ENCODE measurements at places on chromosomes 13 and 19.

DNA sequence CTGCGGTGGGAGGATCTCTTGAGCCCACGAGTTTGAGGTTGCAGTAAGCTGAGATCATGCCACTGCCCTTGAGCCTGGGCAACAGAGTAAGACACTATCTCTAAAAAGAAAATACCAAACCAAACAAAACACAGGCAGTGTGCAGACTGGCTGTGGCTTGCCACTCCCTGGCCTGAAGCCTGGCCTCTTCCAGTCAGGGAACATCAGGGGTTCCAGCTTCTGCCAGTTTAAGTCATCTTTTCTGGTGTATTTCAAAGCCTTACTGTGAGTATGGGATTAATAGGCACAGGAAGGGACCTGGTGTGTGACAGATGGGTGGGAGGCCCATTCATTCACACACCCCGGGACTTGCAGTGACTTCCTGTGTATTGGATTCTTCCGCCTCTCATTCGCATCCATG is 27.0 kb upstream of the F2RL3 start:
- no peak for DNase-seq

GRCh38 chr19:35135389-35135909 is 590 bp upstream of the LGI4 start:
- DNase-seq = peak; percentile 21

DNA sequence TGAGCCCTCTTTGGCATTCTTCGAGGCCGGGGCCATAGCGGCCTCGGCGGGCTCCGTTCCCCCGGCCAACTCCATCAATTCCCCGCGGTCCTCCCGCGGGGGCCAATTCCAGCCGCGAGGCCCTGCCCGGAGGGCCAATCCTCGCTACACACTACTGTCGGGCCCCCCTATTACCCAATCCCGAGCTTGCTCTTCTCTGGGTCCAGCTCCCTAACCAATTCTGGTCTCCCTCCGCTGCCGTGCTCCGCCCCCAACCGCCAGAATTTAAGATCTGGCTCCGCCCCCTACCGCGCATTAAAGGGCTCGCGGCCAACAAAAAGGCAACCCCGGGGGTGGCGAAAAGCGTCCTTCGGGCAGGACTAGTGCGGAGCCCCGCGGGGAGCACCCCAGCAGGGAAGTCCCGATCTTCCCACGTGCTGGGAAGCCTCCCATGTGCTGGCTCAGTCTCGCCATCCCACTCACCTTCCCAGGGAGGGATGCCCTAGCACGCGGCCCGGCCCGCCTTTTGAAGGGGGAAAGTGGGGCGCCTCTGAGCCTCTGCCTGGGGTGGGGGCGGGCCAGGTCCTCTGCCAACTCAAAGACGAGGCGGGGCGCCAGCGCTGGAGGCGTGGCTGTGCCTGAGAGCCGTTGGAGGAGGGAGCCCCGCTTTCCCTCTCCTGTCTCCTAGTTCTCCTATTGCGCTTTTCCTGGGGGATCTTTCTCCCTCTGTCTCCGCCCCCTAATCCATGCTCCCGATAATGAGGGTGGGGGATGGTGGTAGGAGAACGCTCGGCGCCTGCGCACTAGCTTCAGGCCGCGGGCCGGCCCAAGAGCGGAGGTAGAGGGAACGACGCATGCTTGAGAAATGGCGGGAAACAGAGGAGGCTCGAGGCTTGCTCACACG is 3.5 kb downstream of the LIPE start:
- DNase-seq = peak; percentile 83

- no peak for DNase-seq
Observed at GRCh38 chr19:13505761-13506470, 363 bp downstream of the CACNA1A start.

DNA sequence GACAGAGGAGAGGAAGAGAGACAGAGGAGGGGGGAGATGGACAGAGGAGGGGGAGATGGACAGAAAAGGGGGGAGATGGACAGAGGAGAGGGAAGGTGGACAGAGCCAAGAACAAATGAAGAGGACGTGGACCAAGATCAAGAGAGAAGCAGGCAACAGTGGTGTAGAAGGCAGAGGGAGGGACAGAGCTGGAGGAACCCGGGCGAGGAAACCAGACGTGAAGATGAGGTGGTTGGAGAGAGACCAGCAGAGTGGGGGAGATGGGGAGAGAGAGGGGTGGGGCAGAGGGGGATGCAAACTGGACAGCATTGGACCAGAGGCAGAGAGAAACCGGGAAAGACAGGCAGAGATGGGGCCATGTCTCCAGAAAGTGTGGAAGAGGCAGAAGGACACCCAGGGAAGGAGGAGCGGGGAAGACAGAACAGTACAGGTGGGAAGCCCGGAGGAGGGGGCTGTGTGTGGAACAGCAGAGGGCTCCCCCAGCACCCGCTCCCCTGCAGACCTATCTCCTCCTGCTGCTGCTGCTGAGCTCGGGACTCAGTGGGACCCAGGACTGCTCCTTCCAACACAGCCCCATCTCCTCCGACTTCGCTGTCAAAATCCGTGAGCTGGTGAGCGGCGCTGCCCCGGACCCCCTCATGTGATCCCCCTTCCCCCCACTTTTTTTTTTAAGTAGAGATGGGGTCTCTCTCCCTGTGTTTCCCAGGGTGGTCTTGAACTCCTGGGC is 1.3 kb downstream of the FLT3LG start:
- DNase-seq = no peak

All from NCI-H748 treated with DMSO at 0.1 percent for 48 hours (cell line).